ENCODE measurements at places on chromosomes 6 and 20. TPM values are rescaled to one million over a fixed set of nuclear protein-coding genes. Genes with fewer than 3 reads are reported as not detected.

LIN28B gene
- not detected for total RNA-seq

GINS1 gene
- total RNA-seq = 24.6 TPM

DNA sequence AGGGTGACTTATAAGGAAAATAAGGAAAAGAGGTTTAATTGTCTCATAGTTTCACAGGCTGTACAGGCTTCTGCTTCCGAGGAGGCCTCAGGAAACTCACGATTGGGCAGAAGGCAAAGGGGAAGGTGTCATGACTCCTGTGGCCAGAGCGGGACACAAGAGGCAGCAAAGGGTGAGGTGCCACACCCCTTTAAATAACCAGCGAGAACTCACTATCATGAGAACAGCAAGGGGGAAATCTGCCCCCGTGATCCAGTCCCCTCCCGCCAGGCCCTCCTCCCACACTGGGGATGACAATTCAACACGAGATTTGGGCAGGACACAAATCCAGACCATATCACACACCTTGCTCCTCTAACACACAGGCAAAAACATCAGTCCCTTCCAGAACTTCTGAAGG is 254.0 kb downstream of the DLL1 start:
- DNase-seq = no peak

HLA-DPA1 gene
- total RNA-seq = 11.5 TPM

DNA sequence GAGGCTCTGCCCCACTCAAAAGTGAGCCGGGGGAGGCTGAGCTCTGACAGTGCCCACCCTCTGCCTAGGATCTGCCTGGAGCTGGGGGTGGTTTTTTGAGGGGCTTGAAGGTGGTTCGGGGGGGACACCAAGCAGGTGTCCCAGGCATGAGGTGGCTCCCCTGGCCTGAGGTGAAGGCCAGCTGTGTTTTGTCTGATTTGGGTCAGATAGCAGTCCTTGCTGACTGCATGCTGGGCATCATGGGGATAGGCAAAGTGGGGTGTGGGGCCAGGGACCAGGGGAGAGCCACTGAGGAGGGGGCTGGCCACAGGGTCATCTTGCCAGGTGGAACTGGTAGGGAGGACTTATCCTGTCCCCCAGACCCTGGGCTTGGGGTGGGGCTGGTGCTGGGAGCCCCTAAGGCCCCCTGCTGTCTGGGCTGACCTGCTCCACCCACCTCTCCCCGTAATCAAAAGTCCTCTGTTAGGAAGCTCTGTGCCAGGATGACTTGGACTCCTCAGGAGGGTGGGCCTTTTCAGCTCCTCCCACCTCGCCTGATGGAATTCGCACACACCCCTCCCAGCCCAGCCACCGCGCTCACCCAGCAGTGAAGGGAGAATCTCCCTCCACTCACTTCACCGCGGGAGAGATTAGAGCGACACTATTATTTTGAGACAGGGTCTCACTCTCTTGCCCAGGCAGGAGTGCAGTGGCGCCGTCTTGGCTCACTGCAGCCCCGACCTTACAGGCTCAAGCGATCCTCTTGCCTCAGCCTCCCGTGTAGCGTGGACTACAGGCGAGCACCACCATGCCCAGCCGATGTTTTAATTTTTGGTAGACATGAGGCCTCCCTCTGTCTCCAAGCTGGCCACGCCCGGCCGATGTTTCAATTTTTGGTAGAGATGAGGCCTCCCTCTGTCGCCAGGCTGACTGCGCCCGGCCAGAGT is 1.5 kb upstream of the COL9A3 start:
- no peak for DNase-seq

DNA sequence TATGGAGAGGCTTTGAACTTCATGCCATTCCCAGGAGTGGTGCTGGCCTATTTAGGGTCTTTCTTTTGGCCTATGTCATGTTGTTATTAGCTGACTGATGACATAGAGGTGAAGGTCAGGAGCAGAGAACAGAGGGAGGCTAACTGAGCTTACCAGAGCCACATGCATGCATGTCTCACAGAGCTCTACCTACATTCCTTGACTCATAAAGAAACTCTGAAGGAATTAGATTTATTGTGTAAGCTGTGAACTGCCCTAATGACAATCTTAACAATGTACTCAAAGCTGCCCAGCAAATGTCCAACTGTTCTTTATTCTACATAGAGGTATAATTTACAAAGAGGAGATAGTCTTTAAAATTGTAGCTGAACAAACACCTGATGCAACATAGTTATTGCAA is 192.7 kb upstream of the CNR1 start:
- no peak for DNase-seq

GRCh38 chr6:91710342-91710741 is 1123.5 kb upstream of the MAP3K7 start:
- no peak for DNase-seq

PCSK2 gene
- not detected for total RNA-seq

- no peak for DNase-seq
Measured at GRCh38 chr20:32609111-32609773, 24.1 kb upstream of the NOL4L start.

DNA sequence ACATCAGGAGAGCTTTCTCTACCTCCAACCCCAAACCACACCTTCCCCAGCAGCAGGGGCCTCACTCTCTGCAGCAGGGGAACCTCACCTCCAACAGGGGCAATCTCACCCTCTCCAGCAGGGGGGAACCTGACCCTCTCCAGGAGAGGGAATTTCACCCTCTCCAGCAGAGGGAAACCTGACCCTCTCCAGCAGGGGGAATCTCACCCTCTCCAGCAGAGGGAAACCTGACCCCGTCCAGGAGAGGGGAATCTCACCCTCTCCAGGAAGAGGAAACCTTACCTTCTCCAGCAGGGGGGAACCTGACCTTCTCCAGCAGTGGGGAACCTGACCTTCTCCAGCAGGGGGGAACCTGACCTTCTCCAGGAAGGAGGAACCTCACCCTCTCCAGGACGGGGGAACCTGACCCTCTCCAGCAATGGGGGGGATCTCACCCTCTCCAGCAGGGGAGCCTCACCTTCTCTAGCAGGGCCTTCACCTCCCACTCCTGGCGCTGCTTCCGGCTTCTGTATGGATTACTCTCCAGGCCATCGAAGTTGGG is 3.1 kb downstream of the B3GALT4 start:
- peak; percentile 40 for DNase-seq

DNA sequence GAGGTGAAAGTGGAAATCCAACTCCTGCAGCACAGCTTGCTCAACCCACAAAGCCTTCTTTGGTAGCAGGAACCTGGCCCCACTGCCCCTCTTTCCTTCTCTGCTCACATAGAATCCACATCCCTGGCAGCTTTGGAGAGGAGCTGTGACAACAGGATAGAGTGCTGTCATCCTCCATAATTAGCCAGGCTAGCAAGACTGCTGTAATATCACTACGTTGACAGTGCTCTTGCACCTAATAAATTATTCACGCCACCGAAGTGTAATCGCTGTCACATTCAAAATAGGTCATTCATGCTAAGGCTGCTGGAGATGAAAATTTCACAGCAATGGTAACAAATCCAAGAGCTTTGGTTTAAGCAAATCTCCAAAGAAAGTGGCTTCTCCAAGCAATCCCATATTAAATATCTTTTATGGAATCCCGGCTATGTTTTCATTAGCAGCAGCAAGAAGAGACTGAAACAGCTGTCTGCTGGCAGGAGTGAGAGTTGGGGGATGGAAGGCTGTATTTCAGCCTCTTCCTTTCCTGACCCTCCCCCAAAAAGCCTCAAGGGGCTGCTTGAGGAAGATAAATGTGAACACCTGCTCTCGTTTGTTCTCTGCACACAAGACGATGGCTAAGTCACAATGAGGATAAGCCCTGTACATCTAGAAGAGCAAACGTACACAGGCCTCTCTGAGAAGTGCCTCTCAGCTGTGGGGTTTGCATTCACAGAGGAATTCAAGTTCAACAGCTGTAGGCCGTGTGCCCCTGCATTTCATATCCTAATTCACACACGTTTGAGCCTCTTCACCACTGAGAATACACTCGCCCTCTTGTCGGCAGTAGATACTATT is 16.5 kb downstream of the RIPOR2 start:
- DNase-seq = peak; percentile 52

TRAPPC3L gene
- not detected for total RNA-seq

DNA sequence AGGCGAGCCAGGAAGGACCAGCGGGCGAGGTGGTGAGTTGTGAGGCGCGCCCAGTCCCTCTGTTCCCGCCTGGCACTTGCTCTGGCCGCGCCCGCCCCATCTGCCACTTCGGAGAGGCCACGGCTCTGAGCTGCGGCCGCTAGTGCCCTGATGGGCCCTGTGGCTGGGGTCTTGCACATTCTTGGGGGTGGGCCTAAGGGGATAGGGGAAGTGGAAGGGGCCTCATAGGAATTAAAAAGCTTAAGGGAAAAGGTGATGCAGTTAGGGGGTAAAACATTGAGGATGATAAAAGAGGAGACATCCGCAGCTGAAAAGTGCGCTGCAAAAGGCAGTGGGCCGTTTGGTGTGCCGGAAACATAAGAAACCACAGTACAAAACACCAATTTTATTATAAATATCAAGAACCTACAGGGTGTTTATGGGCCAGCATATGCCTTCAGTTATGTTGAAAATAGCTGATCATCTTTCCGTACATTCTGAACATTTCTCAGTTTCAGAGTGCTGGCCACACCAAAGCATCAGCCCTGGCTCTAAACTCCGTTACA is 1.1 kb upstream of the PSMB8 start:
- DNase-seq = no peak

DNA sequence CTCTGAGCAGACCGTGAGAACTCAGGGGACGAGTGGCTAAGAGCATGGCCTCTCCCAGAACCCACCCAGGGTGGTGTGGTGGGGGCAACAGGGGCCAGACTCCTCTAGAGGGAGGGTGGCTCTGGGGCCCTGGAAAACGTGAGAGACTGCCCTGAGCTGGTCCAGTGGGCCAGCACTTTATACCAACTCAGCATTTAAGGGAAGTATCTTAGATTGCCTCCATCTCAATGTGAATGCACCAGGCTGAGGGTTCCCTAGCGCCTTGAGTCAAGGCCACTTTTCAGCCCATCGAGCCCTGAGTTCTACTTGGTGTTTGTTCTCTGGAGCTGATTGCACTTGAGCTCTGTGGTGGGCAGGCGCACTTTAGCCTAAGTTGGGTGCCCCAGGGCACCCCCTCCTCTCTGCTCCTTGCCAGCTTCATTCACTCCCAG is 42.0 kb upstream of the IRF4 start:
- no peak for DNase-seq

SLA2 gene
- 48.7 TPM for total RNA-seq

Data from activated CD4-positive, alpha-beta T cell treated with anti-CD3 and anti-CD28 coated beads for 36 hours (primary cell).